HS-27A (cell line): ENCODE measurements at places on chromosomes 12 and 14.

DNA sequence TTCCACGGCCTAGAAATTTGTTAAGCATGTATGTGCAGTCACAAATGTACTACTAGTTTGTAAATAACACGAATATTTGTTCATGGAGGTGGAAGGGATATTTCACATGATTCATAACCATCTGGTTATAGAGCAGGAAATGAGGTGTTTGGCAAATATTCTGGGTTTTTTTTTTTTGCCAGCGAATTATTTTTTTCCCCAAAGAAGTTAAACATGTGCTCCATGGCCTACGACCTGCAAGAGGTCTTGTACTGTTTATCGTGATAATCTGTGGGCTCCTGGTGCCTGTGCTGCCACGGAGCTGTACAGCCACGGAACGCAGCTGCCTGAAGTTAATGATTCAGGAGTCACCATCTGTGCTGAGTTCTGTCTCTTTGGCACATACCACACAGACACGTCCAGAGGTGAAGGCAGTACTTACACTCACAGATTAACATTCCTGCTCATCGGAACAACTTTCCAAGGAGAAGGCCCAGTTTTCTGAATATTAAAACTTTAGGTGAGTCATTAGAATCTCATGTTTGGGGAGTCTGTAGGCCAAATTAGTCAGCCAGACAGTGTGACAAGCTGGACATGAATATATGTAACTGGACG, 156.3 kb downstream of the TMX1 start:
- peak; percentile 96 for DNase-seq

GRCh38 chr12:98595243-98595988, 1.9 kb downstream of the SLC25A3 start:
- DNase-seq: peak; percentile 64

DNA sequence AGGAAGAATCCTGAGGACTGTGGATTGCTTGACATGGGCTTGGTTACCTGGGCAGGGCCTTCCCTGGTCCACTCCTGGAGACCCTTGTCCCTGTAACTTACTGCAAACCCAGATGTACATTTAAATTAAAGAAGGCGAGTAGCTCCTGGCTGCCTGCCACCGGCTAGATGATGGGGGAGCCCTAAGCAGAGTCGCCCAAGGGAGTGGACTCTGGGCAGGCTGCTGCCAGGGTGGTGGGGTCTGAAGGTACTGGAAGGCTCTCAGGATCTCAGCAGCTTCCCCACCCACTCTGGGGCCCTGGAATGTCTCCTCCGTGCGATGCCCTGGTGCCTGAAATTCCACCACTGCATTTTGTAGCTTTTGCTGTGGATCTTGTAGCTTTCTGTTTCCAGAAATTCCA, 74.7 kb downstream of the FBXL14 start:
- DNase-seq: no peak

- DNase-seq: no peak
These were observed 630 bp downstream of the FOS start for GRCh38 chr14:75279153-75279762.

DNA sequence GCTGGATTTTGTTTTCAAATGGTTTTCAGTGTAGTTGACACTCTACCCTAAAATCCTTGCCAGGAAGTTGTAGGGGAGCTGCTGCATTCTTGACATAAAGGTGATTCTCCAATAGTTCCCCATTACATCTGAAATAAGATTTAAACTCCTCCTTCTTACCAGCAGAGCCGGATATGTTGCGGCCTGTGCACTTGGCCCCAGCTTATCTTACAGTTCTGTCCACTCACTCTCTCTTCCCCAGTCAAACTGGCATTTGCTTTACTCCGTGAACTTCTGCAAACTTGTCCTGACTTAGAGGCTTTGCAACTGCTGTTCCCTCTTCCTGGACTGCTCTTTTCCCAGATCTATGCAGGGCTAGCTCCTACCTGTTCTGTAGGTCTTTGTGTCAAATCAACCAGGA, 929.5 kb downstream of the VRK1 start:
- no peak for DNase-seq

GRCh38 chr12:13339538-13339937, 143.0 kb downstream of the EMP1 start:
- DNase-seq: no peak

DNA sequence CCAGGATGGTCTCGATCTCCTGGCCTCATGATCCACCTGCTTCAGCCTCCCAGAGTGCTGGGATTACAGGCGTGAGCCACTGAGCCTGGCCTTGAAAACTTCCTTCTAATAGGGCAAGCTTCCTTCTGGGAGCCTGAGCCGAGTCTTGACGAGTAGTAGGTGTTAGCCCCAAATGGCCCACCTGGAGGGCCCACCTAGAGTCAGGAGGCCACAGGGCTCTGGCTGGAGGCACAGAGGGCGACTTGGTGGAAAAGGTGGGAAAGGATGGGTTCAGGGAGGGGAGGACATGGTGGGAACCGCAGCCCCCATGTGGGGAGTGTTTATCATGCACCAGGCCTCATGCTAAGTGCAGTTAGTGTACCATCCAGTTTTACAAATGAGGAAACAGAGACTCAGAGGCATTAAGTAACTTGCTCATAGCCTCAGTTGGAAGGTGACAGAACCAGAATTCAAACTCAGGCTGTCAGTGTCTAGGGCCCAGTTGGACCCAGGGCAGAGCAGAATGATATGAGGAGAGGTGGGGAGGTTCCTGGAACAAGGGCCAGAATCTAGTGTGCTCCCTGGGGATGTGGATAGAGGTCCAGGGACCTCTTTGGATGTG, 3.1 kb upstream of the LRP1-AS start:
- DNase-seq: no peak

GRCh38 chr12:28877854-28878253, 271.2 kb upstream of the FAR2 start:
- no peak for DNase-seq

DNA sequence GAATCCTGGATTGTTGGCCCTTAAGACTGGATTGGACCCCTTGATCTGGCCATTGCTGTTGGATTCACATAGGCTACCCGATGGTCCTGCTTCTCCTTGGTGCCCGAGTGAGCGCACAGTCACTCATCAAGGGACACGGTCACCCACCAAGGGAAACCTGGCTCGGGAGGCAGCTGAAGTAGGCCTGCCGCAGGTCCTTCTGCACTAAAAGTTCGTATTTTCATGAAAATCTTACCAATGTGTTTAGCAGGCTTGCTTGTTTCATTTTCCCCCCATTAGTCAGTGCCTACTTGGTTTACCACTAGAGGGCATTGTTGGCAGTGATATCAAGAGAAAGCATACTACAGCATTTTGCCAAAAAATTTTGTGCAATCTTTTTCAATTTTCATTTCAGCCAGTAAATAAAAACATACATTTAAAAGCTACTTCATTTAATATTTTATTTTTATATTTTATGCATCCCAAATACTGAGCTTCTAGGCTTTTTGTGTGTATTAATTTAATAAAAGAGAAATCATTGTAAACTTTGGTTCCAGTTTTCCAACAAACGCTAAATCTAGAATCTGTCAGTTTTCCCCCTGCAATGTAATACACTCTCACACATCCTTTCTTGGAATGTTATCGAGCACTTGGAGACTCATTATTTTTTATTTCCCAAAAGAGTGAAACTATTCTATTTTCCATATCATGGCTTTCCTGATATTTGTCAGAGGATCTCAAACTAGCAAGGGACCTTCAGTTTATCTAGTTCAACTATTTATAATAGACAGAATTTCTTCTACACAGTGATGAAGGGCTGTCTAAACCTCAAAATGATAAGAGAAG, 116.7 kb downstream of the LMNTD1 start:
- DNase-seq: peak; percentile 66

DNA sequence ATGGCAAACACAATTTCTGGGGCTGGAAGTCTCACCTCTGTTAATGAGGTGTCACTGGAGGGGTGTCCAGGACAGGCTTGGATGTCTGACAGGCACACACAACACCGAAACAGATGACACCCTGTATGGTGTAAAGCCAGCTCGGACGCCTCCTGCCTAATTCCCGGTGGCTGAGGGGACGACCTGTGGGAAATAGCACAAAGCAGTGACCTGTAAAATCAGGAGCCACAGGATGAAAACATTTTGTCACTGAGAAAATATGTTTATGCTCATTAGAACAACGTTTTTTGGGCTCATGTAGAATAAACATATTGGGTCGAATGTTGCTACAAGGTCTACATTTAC, 285.0 kb upstream of the RTL1 start:
- no peak for DNase-seq

- no peak for DNase-seq
These were observed 41.5 kb downstream of the BEST3 start for GRCh38 chr12:69657376-69658137.

DNA sequence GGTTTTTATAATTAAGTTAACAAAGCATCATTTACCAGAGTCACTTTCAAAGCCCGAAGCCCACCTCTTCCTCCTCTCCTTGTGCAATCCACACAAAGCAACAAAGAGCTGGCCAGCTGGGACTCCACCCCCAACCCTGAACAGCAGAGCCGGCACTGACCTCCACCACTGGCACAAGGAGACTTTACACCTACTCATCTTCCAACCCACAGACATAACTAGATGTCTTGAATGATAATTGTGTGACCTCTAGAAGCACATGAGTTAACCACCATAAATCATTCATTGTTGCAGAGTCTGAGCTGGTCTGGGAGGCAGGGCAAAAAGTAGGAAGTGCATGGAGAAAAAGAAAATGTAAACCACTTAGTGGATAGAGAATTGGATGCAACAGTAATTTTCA, 72.2 kb downstream of the ST8SIA1 start:
- no peak for DNase-seq

- DNase-seq: no peak
These were observed 22.9 kb downstream of the CPSF2 start for GRCh38 chr14:92144708-92145107.

DNA sequence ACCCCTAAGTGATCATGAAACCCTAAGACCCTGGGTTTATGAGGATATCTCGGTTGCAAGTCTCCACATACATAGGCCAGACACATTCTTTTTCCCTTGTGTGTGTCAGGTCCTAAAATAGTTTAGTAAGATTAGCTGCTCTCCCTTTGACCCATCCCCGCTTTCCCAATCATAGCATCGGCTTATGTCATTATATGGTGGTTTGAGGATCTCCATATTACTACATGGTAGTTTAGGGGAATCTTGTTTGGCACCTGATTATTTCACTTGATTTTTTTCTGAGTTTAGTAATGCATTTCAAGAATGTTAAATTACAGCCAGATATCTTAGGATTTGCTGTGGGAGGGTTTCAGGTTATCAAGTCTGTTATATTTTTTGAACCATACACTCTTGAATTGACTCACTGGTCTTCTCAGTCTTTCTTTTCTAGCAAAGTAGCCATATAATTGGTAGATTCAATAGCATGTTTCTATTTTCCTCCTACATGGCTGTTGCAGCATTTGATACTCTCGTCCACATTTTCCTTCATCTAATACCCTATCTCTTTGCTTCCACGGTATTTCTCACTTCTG, 68.3 kb upstream of the TRHDE start:
- no peak for DNase-seq

DNA sequence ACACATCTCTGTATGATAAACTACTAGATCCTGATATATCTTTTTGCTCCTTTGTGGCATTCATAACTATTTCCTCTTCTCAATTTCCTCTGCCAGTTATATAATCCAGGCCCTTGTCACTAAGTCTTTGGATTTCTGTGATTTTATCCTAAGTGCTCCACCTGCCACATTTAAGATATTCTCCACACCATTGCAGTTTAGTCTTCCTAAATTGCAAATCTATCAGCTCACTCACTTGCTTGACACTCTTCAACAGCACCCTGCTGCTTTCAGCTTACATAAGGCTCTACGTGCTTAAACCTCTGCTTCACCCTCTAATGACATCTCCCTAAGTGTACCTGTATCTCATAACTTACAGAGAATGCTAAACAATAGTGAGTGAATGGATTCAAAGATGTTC, 1032.2 kb upstream of the SEL1L start:
- no peak for DNase-seq

GRCh38 chr14:56687123-56687522, 107.5 kb downstream of the TMEM260 start:
- no peak for DNase-seq

- DNase-seq: no peak
These were observed 57.0 kb upstream of the CERS5 start for GRCh38 chr12:50224026-50224692.

GRCh38 chr14:38693423-38693822, 409.6 kb downstream of the SEC23A start:
- DNase-seq: no peak

GRCh38 chr12:104303538-104304151, at the start of gene EID3:
Gene EID3, plus strand, starts transcription at chr12:104303739. Its CDS starts 196 bp downstream, at chr12:104303935.
- DNase-seq: no peak

DNA sequence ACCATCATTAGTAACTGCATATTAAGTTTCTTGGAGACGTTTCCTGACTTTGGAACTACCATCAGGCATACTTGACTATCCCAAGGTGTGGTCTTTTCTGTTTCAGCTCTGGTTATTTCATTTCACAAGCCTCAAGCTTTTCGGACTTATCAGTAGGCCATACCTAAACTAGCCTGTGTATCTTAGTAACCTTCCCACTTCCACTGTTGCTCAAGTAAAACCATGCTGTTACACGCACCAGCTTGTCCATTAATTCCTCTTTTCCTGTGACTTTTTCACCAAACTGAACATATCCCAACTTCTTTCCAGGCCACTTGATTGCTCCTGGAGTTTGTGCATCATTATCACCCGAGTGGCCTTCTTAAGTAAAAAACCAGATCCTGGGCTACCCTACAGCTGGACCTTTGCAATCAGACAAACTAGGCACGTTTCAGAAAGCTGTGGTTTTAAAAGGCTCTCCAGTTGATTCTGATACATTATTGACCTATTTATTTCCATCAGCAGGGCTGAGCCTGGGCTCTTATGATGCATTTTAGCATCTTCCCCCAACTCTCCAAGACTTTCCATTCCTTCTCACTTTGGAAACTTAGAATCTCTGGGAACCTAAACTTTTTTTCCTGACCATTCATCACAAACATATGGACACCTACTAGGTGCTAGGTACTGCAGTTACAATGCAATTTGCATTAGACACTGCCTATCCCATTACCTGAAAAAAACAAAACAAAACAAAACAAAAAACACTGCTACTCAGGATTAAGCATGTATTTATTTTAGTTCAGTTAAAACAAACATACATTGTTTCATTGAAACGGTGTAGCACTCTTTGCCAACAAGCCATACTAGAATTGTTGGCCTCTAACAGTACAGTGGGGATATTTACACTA, 14.9 kb downstream of the SLC38A2 start:
- peak; percentile 55 for DNase-seq

DNA sequence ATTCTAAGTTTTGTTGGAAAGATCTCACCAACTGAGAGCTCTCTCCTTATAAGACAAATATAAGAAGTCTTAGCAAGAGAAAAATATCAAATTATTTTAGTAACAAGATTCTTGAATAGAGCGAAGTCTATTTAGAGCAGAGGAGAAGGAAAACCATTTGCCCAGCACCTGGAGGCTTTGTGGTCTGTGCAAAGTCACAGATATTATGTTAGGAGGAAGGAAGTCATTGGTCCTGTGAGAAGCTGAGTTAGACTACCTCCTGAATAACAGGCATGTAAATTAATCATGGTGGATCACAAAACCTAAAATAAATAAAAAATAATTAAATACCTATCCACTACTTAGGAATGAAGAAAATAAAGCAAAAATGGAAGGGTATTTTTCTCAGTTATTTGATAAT, 38.4 kb upstream of the ATXN7L3B start:
- DNase-seq: no peak
